ENCODE measurements at places on chromosomes 7 and 10. TPM values are rescaled to one million over a fixed set of nuclear protein-coding genes. Genes with fewer than 3 reads are reported as not detected.

- DNase-seq: no peak
Observed at GRCh38 chr7:115825456-115826115, 205.0 kb downstream of the TFEC start.

DNA sequence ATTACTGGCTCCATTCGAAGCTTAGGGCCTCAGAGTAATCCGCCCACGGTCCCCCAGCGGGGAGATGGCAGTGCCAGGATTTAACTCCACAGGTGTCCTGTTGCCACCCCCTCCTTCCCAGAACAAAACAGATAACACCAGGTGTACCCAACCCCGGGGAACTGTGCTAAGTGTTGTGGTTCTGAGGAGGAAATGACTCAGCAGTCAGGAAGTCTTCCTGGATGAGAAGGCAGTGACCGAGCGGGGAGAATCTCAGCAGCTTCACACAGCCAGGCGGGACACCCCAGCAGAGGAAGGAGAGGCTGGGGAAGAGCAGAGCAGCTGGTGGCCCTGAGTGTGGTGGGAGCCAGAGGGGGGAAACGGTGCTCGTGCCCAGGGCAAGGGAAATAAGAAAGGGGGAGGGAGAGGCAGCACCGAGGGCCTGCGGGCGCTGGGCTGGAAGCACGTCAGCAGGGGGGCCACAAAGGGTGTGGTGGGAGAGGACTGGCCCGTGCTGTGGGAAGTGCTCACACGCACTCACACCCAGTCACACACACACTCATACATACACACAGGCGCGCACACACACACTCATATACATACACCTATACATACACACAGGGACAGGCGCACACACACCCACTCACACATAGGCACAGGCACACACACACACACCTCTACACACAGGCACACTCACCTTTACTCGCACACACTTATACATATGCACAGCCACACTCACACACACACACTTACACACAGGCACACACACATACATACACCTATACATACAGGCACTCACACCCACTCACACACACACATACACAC is 59.8 kb upstream of the CHST15 start:
- peak; percentile 54 for DNase-seq

DNA sequence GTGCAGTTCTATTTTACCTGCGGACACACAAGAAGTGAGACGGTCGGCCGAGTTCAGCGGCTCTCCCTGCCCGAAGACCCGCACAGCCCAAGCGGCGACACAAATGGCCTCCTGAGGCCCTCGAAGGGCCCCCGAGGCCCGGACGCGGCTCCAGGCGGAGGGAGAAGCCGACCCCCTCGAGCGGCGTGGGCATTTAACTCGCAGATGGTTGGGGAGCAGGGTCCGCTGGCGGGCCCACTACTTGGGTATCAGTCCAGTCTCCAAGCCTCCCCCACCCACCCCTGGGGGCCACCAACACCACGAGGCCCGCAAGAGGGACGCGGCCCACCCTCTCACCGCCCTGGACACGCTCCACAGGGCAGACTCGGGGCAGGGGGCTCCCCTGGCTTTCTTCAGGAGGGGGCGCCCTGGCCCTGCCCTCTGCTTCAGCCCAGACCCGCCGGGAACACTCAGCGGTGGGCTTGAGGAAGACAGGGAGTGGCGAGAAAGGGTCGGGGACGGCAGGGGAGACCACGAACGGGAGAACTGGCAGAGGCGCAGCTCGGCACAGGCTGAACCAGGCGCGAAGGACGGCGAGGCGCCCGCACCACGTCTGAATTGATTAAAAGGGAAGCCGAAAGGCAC is 1.7 kb downstream of the IGF2BP3 start:
- DNase-seq: peak; percentile 43

The ZNF804B gene
- not detected for total RNA-seq

DNA sequence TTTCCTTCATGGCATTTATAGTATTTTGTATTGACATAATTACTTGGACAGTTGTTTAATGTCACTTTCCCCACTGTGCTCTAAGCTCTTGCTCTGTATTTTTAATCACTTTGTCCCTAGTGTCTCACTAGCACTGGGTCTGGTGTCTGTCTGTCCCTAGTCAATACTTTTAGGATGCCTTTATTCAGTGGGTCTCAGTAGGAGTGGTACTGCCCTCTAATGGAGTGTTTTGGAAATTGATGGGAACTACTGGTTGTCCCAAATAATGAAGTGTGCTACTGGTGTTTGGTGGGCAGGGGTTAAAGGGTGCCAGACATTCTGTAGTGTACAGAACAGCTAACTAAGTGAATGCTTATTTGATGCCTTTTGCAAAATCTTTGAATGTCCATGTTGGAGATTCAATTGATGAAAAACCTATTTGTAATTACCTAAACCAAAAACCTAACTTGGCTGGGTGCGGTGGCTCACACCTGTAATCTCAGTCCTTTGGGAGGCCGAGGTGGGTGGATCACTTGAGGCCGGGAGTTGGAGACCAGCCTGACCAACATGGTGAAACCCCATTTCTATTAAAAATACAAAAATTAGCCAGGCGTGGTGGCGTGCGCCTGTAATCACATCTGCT is 33.3 kb downstream of the CDK14 start:
- no peak for DNase-seq

GRCh38 chr10:121183707-121184106 is 332.5 kb downstream of the WDR11 start:
- DNase-seq: no peak

The CACNA2D1 gene
- not detected for total RNA-seq

DNA sequence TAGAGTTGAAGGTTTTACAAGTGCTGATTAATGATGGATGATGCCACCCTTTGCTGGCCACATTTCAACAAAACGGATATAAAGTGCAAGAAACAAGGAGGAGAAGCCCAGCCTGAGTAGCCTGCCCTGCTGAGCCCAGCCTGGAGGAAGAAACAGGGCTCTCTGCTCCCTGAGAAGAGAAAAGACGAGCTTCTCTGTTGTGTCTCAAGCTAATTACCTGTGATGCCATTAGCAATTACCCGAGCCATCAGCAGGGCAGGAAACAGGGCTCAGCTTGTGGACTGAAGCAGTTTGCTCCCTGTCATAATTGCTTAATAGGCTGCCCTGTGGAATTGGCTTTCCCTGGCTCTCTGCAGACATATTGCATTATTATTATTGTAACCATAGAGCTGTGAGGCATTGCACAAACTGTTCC is 709.3 kb upstream of the AUTS2 start:
- DNase-seq: no peak

The DRGX gene
- total RNA-seq: not detected

GRCh38 chr10:34682580-34682979 is 132.5 kb downstream of the PARD3 start:
- no peak for DNase-seq

The FGF8 gene
- not detected for total RNA-seq

- DNase-seq: no peak
Observed at GRCh38 chr10:88440541-88440940, 142.6 kb downstream of the RNLS start.

DNA sequence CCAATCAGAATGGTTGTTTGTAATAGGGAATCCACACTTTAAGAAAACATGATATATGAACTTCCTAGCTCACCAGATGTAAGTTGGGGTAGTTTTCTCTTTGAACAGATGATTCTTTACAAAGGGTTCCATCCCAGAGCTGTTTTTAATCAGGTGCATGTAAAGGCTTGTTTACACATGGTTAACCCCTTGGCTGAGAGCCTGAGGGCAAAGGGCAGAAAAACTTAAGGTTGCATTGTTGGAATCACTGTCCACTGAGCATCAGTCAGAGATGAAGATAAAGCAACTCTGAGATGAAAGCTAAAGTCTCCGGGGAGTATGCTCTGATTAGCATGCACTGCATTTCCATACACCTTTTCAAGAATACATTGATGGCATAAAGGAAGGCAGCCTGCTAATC is 518.2 kb downstream of the SORCS3 start:
- no peak for DNase-seq

The DNA2 gene
- 35.0 TPM for total RNA-seq

The TFEC gene
- total RNA-seq: 1.1 TPM

The HOGA1 gene
- total RNA-seq: not detected

The FEZF1 gene
- total RNA-seq: not detected

GRCh38 chr7:27409311-27409710 is 166.7 kb downstream of the EVX1 start:
- no peak for DNase-seq

- no peak for DNase-seq
Observed at GRCh38 chr7:128056901-128057300, 25.7 kb upstream of the LRRC4 start.

- DNase-seq: no peak
Observed at GRCh38 chr7:2118630-2119190, 114.0 kb downstream of the MAD1L1 start.

DNA sequence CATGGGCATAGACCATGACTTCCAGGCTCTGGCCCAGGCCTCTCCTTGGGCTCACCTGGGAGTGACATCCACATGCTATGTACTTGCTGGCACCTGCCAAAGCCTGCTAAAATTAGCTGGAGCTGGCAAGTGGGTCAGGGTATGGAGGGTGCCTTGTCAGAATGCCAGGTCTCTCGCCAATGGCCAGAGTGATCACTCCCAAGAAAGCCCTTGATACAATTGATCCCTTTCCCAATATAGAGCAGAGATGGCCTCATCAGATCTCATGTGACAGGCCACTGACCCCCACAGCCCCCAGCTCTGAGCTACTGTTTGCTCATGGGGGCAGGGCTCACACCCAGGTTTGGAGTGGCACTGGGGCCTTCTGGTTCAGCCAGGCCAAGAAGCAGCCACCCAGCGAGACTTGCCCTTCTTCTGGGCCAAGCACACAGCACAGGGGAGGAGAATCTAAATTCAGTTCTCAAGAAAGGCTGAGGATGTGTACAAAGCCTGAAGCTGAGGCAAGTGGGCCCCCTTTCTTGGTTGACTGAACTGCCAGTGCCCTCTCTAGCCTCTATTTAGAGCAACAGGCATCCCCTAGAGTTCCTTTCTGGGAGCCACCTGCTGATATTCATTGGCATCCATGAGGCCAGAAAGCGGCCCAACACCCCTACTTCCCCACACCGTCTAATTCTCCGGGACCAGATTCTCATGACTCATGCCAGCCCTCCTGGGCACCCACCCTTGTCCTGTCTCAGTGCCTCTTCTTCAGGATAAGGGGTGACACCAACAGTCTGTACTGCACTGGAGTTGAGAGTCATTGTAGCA is 18.9 kb upstream of the MYL7 start:
- DNase-seq: no peak

- no peak for DNase-seq
Observed at GRCh38 chr10:77383861-77384553, 253.6 kb downstream of the KCNMA1 start.

The HOXA4 gene
- total RNA-seq: 0.17 TPM

The VIPR2 gene
- 0.80 TPM for total RNA-seq

The ATRNL1 gene
- not detected for total RNA-seq
